Activated CD4-positive, alpha-beta T cell treated with anti-CD3 and anti-CD28 coated beads, Interleukin-2, amount 50 U/mL, for 4 hours (primary cell): ENCODE measurements at places on chromosomes 7 and 10.

GRCh38 chr7:151709141-151710038, 167.5 kb downstream of the PRKAG2 start:
- DNase-seq, result no peak

- DNase-seq, result no peak
These were observed 305.1 kb upstream of the PITRM1 start for GRCh38 chr10:3477683-3478082.

DNA sequence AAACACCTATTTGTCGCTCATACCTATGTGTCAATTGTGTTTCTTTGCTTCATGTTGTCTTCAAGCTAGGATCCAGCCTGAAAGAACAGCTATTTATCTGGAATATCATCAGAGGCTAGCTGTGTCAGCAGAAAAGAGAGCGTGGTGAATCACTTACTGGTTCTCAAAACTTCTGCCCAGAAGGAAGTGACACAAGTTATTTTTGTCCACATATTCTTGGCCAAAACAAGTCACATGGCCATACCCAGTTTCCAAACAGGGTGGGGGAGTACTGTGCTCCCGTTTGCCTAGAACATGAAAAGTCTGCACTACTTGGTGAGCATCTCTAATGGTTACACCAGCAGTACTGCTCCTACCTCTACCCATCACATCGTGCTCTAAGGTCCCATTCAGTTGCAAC, 160.9 kb upstream of the CSTF2T start:
- DNase-seq, result no peak

- no peak for DNase-seq
These were observed 47.8 kb upstream of the JAZF1 start for GRCh38 chr7:28228396-28228795.

GRCh38 chr7:34361663-34362250, 296.3 kb upstream of the NPSR1 start:
- DNase-seq, result no peak

GRCh38 chr7:21238400-21239116, 189.3 kb upstream of the SP4 start:
- no peak for DNase-seq
